Activated CD4-positive, alpha-beta T cell treated with anti-CD3 and anti-CD28 coated beads, Interleukin-2, amount 50 U/mL, for 48 hours (primary cell): ENCODE measurements at places on chromosomes 7 and 10.

GRCh38 chr10:82212753-82213152 lies 337.8 kb downstream of the NRG3 start:
- no peak for DNase-seq

GRCh38 chr10:44154956-44155355 lies 229.9 kb downstream of the CXCL12 start:
- no peak for DNase-seq

- DNase-seq, result no peak
Observed at GRCh38 chr7:27176962-27177794, 3.1 kb upstream of the HOXA10 start.

GRCh38 chr7:83426325-83426724 lies 222.6 kb downstream of the SEMA3E start:
- DNase-seq, result no peak

GRCh38 chr10:113498997-113499396 lies 53.9 kb upstream of the HABP2 start:
- DNase-seq, result no peak

DNA sequence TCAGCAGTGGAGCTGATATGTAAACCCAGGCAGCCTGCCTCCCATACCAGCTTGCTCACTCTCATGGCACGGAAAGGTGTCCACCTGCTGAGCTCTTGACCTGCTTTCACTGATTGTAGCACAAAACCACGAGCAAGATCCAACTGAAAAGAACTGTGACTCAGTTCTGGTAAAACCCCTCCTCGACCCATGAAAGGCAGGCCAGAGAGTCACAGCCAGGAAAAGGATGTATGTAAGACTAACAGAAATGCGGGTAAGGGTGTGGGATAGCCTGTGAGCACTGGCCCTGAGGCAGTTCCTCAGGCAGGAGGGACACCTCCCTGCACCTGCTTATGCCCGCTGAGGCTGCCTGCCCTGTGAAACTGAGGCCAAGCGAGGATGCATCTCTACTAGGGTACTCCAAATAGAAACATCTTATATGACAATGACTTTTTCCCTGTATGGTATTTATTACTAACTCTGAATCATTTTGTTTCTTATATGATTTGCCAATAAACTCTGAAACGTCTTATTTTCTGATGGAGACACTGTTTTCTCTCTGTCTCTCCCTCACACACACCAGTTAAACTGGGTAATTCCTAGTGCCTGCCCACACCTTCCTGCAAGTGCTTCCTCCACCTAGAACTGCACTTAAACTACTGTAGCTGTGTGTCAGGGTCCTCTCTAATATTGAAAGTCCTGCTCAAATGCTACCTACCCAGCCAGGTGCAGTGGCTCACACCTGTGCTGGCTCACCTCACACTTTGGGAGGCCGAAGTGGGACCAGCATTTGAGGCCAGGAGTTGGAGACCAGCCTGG lies 73.3 kb upstream of the GHITM start:
- no peak for DNase-seq

GRCh38 chr10:79084972-79085597 lies 16.3 kb downstream of the ZMIZ1 start:
- no peak for DNase-seq

DNA sequence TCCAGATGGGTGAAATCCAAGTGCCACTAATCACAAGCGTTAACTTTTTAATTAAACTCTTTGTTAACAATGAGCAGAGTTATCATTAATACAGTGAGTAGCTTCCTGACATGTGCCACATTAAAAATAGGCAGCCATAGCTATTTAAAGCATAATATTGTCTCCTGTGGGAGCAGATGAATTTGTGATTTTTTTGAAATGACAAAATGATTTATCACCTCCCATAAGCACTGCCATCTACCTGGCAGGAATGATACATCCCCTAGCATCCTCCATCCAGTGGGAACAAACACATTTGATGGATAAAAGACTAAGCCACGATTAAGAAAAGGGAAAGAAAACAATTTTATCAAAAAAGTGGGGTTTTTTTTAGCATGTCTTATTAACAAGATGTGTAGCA lies 162.3 kb upstream of the PLXDC2 start:
- no peak for DNase-seq

- no peak for DNase-seq
Observed at GRCh38 chr7:149569025-149569725, 71.6 kb upstream of the ZNF746 start.

DNA sequence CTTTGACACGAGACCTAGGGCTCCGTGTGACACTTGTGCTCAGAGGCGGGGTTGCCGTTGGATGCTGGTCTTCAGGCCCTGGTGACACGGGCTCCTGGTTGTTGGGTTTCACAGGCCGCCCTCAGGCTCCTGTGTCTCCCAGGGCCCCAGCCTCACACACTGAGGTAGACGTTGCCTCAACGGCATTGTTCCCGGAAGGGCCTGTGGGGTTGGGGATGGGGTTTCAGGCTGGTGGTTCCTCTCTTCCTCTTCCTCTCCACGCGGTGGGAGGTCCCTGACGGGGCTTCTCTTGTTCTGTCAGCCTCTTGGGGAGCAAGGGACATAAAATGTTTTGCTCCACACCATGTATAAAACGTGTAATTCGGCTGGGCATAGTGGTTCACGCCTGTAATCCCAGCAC lies 125.1 kb downstream of the TRRAP start:
- no peak for DNase-seq

GRCh38 chr7:40008223-40008815 lies 58.3 kb downstream of the CDK13 start:
- DNase-seq, result no peak

GRCh38 chr7:50866343-50867033 lies 83.8 kb upstream of the GRB10 start:
- no peak for DNase-seq

- DNase-seq, result peak; percentile 28
Observed at GRCh38 chr7:22696541-22697228, 30.3 kb upstream of the IL6 start.

- no peak for DNase-seq
Observed at GRCh38 chr7:98288064-98288823, 6.8 kb downstream of the BRI3 start.

DNA sequence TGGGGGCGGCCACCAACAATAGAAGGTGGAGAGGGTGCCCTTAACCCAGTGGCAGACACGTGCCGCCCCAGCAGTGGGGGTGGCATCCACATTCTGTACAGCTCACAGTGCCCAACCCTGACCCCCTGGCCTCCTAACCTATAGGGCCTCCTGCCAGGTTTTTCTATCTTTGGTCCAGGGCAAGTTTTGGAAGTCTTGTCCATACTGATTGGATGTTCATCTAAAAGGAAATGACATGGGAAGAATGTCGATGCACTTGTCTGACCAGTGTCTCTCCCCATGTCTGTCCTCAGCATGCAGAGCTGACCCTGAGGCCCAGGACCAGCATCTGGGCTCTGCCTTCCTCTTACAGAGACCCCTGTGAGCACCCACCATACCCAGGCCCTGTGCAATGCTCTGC lies 32.3 kb upstream of the ANTXRL start:
- peak; percentile 2 for DNase-seq

DNA sequence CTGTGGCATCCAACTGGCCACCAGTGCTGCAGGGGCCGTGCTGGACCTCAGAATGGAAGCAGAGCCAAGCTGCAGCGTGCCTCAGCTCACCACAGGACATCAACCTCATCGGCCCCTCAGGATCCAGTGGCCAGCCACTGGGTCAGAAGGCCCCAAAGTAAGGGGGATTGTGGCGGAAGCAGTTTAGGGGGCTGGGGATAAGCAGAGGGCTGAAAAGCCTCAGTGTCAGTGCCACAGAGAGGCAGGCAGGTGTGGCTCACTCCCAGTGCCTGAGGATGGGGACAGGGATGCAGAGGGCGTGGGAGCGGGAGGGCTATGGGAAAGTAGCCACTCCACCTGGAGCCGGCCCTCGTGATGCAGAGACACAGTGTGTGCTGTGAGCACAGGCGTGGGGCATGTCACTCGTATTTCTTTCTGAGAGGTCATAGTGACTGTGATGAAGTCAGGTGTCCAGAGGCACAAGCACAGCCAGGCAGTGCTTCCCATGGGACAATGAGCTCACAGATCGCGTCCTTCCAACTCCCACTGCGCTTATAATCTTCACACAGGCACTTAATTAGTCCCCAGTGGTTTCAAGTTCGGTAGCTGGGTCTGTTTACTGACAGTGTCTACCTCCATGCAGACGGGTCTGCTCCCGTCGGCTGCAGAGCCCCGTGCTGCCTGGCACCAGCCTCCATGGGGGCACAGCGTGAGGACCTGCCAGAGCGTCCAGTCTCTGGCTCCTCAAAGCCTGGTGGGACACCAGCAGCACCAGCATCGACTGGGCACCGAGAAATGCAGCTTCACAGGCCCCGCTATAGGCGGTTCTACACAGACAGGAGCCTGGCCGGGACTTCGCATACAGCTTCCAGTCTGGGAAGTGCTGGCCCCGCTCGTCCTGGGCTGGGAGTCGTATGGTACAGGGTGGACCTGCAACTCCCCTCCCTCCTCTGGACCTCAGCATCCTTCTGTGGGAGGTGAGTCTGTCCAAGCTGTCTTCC lies 42.9 kb upstream of the CNPY1 start:
- no peak for DNase-seq

- no peak for DNase-seq
Observed at GRCh38 chr7:69732203-69732602, 133.9 kb downstream of the AUTS2 start.

DNA sequence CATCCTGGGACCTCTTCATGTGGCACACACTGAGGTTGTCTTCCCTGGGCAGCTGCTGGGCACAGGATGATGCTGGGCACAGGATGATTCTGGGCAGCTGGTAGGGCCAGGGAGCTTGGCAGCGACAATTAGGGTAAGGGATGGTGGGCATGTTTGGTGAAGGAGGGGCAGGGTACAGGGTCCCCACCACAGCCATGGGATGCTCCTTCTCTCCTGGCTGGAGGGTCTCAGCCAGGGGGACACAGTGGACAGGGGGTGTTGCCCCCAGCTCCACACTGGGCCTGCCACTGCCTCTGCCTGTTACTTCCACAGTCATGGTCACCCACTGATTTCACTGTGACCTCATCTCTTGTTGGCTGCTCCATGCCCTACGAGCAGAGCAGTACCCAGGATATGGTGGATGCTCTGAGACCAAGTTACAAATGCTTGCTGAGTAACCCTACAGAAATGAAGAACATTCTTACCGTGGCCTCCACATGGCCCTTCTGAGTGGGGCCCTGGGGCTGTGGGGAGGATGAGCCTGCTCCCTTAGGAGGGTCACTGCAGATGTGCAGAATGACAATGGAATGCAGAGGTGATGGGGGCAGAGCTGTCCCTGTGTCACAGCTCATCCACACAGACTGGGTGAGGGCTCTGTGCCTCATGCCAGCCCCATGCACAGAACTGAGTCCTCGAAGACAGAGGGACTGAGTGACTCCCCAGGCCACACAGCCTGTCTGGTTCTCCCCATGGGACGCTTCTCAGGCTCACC lies 28.4 kb upstream of the RET start:
- no peak for DNase-seq

DNA sequence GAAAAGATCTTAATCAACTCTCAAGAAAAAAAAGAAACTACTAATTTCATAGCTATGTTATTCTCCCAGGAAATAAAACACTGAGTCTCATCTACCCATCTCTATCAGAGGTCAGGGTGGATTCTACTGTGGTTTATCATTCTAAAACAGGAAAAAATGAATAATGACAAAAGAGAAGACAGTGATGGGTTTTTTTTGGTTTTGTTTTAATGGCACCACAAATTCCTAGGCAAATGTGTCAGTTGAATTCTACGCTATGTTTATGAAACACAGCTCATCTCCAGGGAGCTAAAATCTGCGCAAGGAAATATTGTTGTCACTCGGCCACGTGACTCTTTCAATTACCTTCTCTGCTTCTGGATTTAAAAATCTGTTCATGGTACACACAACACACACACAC lies 393.4 kb upstream of the SORCS1 start:
- DNase-seq, result no peak

GRCh38 chr7:139822855-139823254 lies 6.2 kb upstream of the TBXAS1 start:
- DNase-seq, result no peak

DNA sequence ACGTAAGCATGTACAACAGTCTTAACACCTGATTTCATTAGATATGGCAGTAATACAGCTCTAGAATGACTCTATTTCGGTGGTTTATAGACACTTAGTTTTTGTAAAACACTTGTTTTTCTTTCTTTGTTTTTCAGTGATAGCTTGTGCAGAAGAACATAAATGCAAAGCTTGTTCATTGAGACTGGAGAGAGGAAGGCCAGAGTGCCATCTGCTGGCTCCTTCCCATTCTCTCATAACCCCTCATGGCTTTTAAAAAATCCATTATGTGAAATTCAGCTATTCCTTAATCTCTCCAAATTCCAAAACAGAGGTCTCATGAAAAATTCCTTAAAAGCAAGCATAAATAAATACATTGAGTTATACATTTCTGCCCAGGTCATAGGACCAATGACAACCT lies 76.3 kb downstream of the CACNB2 start:
- DNase-seq, result no peak

DNA sequence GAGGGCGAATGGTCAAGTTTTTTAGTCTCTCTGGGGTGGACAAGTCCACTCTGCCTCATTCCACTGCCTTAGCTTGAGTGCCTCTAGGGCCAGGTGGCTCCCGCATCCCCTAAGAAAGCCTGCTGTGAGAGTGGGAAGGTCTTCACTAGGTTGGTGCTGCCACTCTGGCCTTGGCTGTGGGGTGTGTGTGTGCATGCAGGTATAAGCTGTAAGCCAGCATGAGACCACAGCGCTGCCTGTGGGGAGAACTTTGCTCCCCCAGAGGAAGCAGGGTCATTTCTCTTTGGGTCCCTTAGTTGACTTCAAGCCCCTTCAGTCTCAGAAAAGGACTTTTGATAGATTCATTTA lies 25.5 kb upstream of the PCBD1 start:
- no peak for DNase-seq

GRCh38 chr7:2205036-2205780 lies 27.5 kb downstream of the MAD1L1 start:
- no peak for DNase-seq

DNA sequence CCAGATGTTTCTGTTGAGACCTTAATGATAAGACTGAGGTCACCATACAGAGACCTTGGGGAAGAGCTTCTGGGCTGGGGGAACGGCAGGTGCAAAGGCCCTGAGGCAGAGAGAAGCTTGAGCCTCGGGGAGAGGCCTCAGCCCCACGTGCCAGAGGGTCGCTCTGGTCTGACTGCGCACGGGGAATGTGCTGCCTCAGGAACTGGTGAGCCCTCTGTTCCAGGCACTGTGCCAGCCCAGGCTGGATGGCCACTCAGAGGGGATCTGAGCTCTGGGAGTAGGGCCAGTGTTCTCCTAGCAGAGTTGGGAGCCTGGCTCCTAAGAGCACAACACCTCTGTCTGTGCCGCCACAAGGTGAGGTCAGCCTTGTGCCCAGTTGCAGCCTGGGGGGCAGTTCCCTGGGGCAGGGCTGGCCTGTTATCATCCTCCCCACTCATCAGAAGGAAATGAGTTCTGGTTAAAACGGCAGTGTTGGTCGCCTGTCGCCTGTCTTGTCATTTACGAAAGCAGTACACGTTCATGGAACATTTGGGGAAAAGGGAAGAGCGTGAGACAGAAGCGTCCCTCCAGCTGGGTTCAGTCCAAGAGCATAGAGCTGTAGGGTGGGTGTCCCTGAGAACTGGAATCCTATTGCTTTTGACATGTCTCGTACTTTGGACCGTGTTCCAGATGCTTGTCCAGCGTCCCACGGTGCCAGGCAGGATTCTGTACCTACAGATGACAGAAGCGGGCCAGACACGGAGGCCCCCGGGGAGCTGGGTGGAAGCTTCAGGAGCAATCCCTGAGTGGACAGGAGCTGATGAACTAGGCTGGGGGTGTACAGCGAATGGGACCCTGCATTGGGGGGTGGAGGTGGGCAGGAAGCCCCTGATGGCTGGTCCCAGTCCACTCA lies 4.3 kb downstream of the TTYH3 start:
- no peak for DNase-seq
